ENCODE measurements at places on chromosomes 6 and 20. TPM values are rescaled to one million over a fixed set of nuclear protein-coding genes. Genes with fewer than 3 reads are reported as not detected.

The RIPOR3 gene
- total RNA-seq = not detected

The RIPPLY2 gene
- total RNA-seq = not detected

The UBE3D gene
- 5.3 TPM for total RNA-seq

The ID4 gene
- not detected for total RNA-seq

The BHLHE23 gene
- not detected for total RNA-seq

The R3HDML gene
- total RNA-seq = not detected

The C20orf144 gene
- total RNA-seq = 0.29 TPM

The BMP6 gene
- 0.10 TPM for total RNA-seq

The MDC1 gene
- 93.3 TPM for total RNA-seq

The SNX3 gene
- total RNA-seq = 75.0 TPM

The HLA-DOA gene
- total RNA-seq = 8.4 TPM

The AIF1 gene
- 54.0 TPM for total RNA-seq

The CPNE5 gene
- total RNA-seq = 2.7 TPM

The KCNK16 gene
- not detected for total RNA-seq

The NRN1 gene
- total RNA-seq = 5.8 TPM

The TRAPPC3L gene
- total RNA-seq = not detected

The FAM217A gene
- total RNA-seq = not detected

The SCP2D1 gene
- total RNA-seq = not detected

The LY6G6D gene
- not detected for total RNA-seq

The ZNF165 gene
- 0.44 TPM for total RNA-seq

The RREB1 gene
- total RNA-seq = 18.1 TPM

The DSN1 gene
- total RNA-seq = 25.2 TPM

The CCDC170 gene
- 0.02 TPM for total RNA-seq

Data from T-helper 1 cell treated with Interleukin-12 subunit alpha and Interleukin-12 subunit beta and Interleukin-4 antibody, amounts not matched to agents 30 ng/mL and 1 ng/mL, for 36 hours (primary cell).